GDM1 (cell line): ENCODE measurements at places on chromosomes 4 and X.

DNA sequence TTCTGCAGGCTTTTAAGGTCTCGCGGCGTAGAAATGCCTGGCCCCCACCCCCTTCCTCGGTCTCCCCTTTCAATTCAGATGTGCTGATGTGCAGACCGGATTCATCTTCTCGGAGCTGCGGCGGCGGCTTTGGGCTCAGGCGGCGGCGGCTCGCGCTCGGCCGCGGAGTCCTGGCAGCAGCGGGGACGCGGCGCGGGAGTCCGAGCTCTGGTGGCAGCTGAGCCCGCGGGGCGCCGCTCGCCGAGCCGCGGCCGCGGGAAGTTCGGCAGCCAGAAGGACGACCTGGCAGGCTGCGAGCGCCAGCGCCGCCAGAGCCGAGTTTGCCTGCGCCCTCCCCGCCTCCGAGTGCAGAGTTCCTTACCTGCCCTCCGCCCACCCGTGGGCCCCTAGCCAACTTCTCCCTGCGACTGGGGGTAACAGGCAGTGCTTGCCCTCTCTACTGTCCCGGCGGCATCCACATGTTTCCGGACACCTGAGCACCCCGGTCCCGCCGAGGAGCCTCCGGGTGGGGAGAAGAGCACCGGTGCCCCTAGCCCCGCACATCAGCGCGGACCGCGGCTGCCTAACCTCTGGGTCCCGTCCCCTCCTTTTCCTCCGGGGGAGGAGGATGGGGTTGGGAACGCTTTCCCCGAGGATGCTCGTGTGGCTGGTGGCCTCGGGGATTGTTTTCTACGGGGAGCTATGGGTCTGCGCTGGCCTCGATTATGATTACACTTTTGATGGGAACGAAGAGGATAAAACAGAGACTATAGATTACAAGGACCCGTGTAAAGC lies 448 bp downstream of the TLL1 start:
- no peak for DNase-seq

GRCh38 chr4:21211846-21212245 lies 511.6 kb downstream of the PACRGL start:
- no peak for DNase-seq

- DNase-seq = no peak
Observed at GRCh38 chr4:79088946-79089691, 149.9 kb upstream of the PAQR3 start.

DNA sequence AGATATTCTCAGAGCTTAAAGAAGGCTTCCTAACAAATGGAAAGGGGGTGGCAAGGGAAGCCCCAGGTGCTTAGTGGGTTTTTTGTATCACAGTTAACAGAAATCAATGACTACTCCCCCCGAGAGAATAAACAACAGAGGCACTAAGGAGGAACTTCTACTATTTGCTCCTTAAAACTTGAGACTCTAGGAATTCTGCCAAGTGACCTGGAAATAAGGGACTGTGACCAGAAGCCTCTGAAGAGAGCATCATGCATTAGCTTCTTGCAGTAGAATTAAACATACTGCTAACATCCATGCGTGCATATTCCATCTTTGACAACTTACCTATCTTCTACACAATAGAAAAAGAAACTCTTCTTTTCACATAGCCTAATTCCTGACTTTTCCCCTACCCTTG lies 86.8 kb downstream of the CAMK2D start:
- DNase-seq = no peak

- no peak for DNase-seq
Observed at GRCh38 chr4:141909541-141909940, 273.2 kb downstream of the IL15 start.

DNA sequence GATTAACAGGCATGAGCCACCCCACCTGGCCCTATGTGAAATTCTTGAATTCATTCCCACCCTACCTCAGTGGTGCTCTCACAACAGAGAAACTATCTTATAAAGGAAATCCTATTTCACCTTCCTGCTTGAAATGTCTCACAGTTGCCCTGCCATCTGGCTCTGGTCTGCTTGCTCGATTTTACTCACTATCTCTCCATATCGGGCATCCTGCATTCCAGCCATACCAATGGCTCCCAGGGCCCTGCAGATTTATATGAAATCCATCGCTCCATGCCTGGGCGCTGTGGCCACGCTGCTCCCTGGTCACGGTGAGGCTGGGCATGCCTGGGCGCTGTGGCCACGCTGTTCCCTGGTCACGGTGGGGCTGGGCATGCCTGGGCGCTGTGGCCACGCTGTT lies 15.8 kb downstream of the SORBS2 start:
- no peak for DNase-seq
